NCI-H1105 (cell line): ENCODE measurements at places on chromosomes 7 and 10.

DNA sequence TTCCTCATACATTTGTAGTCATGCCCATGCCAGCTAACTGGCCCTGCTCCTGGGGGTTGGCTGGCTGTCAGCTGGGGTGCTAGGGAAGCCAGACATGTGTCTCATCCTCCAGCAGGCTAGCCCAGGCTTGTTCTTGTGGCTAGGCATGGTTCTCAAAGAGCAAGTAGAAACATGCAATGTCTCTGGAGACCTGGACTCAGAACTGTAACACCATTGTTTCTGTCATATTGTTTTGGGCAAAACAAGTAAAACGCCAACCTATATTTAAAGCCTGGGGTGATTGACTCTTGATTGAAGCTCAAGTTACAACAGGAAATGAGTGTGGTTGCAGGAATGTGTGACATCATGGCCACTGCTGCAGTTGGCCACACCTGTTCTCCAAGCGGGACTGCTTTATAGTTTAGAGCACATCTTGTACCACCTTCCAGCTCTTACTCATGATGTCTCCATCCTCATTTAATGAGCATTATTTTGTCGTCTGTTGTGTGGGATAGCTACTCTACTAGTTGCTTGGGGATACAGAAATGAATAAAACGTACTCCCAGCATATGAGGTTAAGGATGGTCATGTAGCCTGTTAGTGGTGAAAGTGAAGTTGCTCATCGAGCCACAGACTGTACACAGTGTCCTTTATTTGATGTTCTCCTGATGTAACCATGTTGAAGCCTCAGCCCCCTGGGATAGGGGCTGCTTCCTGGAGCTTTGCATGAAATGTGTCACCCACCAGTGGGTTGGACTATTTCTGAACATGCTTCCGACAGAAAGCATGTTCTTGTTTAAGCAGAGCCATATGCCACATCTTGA is 168.4 kb downstream of the SORCS3 start:
- peak; percentile 83 for DNase-seq

GRCh38 chr10:71973777-71974488 is 9.7 kb downstream of the CHST3 start:
- no peak for DNase-seq

DNA sequence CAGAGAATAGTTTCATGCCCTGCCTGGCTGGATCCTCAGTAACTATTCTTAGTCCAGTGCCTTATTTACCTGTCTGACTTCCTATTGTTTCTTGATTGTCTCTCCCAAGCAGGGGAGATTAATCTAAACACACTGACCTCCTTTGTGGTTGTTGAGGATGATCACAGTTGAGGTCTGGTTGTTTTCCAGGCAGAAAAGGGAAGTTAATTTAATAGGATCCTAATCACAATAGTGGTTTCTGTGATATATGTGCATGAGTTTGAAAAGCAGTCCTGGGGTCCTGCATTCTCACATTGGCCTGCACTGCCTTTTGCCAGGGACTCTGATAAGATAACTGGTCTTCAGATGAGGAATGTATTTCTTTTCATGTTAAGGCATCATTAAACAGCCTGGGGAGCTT is 130.1 kb downstream of the SND1 start:
- DNase-seq: no peak

- no peak for DNase-seq
These were observed 661 bp downstream of the HECTD2 start for GRCh38 chr10:91410638-91411371.

- DNase-seq: no peak
These were observed 69.5 kb downstream of the RAPGEF5 start for GRCh38 chr7:22287412-22287811.

DNA sequence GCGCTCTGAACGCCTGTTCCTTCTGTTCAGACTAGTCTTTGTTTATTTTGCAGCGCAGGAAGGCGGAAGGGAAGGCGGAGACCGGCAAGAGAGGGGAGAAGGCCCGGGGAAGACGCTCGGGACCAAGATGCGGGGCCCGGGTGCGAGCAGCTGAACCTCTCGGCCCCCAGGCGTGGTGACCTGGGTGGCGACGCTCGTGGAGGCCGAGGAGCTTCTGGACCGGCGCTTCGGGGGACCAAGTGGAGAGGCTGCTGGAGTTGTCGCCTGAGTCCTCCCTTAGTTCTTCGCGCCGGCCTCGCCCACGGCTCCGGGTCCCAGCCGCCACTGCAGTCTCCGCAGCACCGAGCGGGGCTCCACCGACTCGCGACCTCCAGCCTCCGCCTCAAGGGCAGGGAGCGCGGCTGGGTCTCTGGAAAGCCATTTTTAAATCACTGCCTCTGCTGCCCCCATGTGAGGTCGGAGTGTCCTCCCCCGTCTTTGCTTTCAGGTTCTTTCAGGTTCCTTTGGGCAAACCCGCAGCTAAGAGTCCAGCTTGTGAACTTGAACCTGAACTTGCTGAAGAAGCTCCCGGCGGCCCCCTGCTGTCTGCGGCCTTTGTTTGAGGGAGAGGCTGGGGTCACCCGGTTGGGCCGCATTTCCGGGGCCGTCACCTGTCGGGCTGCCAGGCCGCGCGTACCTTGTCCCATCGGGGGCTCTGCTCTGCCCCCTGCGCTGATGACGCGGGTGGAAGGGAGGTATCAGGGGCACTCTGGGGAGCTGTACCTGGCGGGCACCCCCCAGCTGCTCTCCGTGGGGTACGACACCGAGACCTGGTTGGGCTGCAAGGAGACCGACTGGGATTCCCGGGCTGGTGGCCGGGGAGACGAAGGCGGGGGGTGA is 136.0 kb downstream of the KIF20B start:
- DNase-seq: no peak

DNA sequence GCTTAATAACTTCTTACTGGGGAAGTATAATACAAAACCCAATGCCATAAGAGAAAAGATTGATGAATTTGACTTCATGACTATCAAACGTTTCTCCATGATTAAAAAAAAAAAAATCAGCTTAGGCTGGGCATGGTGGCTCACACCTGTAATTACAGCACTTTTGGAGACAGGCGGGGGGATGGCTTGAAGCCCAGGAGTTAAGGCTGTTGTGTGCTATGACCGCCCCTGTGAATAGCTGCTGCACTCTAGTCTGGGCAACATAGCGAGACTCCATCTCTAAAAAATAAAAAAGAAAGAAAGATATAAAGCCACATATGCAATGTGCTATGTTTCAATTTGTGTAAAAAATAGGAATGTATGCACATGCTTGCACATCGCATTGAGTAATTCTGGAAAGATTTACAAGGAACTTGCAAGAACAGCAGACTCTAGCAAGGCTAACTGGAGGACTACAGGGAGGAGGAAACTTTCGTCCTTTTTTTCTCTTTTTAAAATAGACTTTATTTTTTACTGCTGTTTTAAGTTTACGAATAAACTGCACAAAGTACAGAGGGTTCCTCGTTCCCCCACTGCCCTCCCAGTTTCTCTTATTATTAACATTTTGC is 10.3 kb upstream of the RARRES2 start:
- DNase-seq: no peak

- DNase-seq: no peak
These were observed 74.7 kb downstream of the ABCA13 start for GRCh38 chr7:48245751-48246472.

GRCh38 chr10:44334621-44335184 is 50.2 kb downstream of the CXCL12 start:
- DNase-seq: no peak

GRCh38 chr7:133070562-133070961 is 11.3 kb downstream of the CHCHD3 start:
- DNase-seq: no peak

GRCh38 chr7:5462216-5462615 is 38.6 kb upstream of the TNRC18 start:
- no peak for DNase-seq
